Right renal pelvis (tissue), 4 donors: ENCODE measurements at places on chromosomes 4 and X. TPM values are rescaled to one million over a fixed set of nuclear protein-coding genes. Genes with fewer than 3 reads are reported as not detected.
A peak's percentile ranks its signal among the peaks of the same experiment; 100 is the strongest.

DNA sequence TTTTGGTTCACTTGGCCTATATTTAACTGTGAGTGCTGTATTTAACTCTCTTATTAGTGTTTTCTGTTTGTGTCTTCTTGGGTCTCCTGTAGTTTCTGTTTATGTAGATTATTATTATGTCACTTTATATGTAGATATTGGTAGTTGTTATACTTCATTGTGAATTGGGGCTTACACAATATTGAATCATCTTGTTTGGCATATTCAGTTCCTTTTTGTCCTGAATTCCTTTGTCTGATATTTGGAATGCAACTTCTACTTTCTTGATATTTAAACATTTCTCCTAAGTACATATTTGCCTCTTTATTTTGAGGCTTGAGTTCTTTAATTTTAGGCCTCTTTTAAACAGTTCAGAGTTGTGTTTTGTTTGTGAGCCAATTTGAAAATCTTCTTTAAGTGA lies 544.8 kb upstream of the ADGRL3 start:
- DNase-seq: no peak

- DNase-seq: no peak
Measured at GRCh38 chr4:71216316-71216959, 122.4 kb upstream of the SLC4A4 start.

- no peak for DNase-seq
Measured at GRCh38 chrX:45758319-45758718, 557.6 kb upstream of the DIPK2B start.

GRCh38 chr4:74159143-74159709 lies 1.3 kb downstream of the MTHFD2L start:
- DNase-seq: no peak

DNA sequence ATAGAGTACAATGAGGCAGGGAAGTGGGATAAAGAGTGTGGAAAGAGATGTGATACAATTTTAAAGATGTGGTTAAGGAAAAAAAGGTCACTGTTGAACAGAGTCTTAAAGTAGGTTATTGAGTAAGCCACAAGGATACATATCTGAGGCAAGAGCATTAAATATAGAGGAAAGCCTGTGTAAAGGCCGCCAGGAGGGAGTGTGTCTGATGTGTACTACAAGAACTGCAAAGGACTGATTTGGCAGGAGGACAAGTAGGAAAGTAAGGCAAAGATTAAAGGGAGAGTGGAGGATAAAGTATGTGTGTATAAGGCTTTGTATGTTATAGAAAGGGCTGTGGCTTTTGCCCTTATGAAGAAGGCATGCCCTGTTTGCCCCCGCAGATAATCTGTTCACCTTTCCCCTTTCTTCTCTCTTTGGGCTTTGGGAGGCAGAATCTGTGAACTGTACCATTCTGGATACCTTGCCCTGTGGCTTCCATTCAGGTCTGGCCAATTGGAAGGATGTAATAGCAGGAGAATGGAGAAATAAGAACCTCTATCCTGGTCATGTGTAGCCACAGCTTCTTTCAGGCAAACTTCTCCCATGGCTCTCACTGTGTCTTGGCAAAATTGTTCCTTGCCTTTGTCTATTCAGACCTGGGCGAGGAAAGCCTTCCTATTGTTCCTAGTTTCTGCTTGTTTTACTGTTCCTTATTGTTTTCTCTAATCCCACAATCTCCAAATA lies 68.9 kb upstream of the FAM47B start:
- no peak for DNase-seq

- no peak for DNase-seq
Measured at GRCh38 chr4:76435528-76436319, 695 bp downstream of the SHROOM3 start.

DNA sequence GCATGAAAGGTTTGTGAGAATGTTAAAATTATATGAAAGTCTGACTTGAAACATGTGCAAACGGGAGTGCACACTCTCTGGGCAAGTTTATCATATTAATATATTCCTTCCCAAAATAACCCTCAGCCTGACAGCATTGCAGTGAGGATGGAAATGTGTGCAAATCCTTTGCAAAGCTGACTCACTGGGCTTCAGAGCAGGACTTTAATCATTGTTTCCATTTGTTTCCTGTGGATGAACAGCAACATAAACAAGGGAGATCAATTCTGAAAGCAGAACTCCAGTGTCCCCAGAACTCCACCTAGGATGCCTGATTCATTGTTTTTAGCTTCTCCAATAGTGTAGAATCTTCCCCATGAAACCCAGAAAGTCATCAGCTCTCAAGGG lies 32.9 kb downstream of the SLC2A9 start:
- no peak for DNase-seq

DNA sequence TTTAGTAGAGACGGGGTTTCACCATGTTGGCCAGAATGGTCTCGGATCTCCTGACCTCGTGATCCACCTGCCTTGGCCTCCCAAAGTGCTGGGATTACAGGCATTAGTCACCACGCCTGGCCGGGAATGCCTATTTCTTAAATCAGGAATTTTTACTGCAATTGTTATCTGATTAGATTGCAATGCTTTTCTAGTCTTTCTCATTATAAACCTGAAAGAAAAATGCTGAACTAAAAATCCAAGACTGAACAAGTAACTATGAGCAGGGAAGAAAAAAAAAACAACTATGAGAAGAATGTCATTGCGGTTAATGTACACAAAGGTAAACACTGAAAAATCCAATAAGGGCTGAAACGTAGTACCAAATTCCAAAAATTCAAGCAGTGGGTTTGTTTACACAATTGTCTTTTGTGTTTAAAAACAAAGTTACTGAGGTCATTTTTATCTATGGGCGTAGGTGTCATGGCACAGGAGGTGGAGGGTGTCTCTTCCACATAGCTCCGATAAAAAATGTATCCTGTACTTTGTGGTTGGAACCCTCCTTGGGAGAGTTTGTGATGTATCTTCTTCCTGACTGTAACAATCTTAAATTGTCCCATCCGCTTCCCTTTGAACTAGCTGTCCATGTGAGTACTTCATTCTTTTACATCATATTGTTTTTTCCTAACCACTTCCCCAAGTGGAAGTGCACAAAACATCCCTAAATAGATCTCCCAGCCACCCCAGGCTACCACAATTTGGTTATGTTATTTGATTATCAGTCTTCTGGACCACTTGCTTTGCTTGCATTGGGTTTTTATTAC lies 11.1 kb upstream of the TMEM156 start:
- DNase-seq: no peak

DNA sequence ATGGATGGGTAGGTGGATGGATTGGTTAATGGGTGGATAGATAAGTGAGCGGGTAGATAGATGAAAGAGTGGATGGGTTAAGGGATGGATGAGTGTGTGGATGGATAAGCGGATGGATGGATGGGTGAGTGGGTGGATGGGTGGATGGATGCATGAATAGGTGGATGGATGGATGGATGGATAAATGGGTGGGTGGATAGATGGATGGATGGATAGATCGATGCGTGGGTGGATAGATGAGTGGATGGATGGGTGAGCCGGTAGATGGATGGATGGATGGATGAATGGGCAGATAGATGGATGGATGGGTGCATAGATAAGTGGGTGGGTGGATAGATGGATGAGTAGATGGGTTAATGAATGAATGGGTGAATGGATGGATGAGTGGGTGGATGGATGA lies 90.9 kb downstream of the CPZ start:
- DNase-seq: no peak

GRCh38 chrX:20374450-20374849 lies 107.7 kb upstream of the RPS6KA3 start:
- no peak for DNase-seq

GRCh38 chr4:8344377-8344776 lies 74.8 kb downstream of the HTRA3 start:
- DNase-seq: no peak

- no peak for DNase-seq
Measured at GRCh38 chr4:145904413-145905177, 34.0 kb downstream of the ZNF827 start.

GRCh38 chr4:108533245-108533844 lies 87.0 kb upstream of the RPL34 start:
- peak; percentile 8 for DNase-seq

GRCh38 chr4:121964958-121965357 lies 13.1 kb upstream of the TRPC3 start:
- no peak for DNase-seq

GRCh38 chr4:85406185-85406584 lies 68.8 kb upstream of the ARHGAP24 start:
- DNase-seq: no peak

GRCh38 chrX:154815274-154815818 lies 10.1 kb upstream of the MPP1 start:
- DNase-seq: no peak

DNA sequence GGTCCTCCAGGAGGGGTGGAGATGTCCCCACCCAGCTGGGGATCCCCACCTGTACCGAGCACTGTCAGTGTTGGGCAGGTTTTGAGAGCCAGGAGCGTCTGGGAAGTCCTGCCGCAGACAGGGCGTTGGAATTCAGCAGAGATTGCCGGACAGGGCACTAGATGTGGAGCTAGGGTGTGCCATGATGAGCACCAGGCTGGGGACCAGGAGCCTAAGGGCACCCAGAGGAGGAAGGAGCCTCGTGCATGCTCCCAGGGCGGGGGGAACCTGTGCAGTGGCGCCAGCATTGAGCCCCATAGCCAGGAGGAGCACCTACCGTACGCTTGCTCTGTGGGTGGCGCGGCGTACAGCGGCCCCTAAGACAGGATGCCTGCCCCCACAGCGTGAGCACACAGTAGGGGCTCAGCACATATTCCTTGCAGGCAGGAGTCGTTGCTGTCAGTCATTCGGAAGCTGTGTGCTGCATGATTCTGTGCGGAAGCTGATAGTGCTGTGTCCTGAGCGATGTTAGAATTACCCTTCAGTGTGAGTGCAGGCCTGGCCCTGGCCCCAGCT lies 18.8 kb upstream of the TADA2B start:
- DNase-seq: no peak

DNA sequence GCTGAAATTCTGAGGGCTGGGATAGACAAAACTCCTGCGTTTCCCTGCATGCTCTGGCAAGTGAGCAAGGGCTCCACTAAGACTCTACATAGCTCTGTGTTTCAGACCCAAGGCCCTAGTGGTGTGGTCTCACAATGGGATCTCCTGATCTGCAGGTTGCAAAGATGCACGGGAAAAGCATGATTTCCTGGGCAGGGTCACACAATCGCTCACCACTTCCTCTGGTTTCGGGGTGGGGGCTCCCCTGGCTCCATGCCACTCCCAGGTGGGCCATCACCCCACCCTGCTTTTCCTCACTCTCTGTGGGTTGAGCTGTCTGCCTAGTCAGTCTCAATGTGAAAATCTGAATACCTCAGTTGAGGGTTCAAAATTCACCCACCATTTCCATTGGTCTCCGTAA lies 111.5 kb downstream of the KLF8 start:
- no peak for DNase-seq

DNA sequence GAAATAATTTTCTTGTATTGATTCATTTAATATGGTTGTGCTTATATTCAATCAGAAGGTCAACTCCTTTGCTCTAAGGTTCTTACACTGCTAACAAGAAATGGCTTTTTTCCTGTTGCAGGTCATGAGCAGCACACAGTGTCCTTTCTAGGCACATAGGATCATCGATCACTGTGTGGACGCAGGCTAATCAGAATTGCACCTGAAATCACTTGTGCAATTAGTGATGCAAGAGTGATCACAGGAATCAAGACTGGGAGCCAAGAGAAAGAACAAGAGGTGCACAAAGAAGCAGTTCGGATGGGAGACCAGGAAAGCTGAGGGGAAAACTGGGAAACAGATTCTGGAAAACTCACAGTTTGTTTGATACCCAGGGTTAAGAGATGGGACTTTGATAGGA lies 21.1 kb downstream of the TDO2 start:
- no peak for DNase-seq

DNA sequence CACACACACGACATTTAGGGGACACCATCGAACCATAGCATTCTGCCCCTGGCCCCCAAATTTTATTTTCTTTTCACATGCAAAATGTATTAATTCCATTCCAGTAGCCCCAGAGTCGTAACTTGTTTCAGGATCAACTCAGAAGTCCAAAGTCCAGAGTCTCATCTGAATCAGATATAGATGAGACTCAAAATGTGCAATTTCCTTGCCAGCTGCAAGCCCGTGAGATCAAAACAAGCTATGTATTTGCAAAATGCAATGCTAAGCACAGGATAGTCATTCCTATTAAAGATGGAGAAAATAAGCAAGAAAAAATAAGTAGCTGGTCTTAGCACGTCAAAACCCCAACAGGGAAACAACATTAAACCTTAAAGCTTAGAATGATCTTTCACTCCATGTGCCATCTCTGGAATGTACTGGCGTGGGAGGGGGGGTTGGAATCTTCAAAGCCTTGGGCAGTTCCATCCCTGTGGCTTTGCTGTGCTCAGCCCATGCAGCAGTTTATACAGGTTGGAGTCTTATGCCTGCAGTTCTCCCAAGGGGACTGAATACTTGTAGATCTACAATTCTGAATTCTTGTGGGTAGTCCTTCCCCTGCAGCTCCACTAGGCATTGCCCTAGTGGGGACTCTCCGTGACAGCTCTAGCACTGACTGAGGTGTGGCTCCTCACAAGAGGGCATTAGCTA lies 47.7 kb upstream of the SYTL5 start:
- peak; percentile 5 for DNase-seq

DNA sequence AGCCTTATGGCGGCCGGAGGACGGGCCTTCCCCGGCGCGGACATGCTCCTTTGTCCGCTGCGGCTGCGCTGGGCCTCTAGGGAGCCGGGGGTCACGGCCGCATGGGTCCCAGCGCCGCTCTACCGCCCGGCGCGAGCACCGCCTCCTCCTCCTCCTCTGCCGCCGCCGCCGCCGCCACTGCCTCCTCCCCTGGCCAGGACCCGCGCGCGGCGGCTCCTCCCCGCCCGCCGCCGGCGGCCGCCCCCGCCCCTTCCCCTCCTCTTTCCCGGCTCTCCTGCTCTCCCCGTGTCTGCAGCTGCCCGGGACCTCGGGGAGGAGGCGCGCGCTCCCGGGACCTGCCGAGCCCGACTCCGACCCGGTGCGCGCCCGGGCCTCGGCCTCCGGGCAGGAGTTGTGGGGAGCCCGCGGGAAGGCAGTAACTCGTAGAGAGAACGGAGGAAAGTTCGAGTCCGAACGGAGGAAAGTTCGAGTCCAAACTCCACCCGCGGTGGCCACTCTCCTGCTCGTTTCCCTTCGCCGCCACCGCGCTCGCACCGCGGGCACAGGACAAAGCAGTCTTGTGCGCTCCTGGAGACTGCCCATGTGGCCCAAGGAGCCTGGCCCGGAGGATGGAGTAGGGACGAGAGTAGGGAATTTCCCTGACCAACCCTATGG lies at the start of gene ADGRA3:
TSS of gene ADGRA3 (minus strand) at position 179 of the 654 bp plus-strand sequence. CDS start 282 bp downstream, outside the sequence.
- DNase-seq: peak; percentile 52

DNA sequence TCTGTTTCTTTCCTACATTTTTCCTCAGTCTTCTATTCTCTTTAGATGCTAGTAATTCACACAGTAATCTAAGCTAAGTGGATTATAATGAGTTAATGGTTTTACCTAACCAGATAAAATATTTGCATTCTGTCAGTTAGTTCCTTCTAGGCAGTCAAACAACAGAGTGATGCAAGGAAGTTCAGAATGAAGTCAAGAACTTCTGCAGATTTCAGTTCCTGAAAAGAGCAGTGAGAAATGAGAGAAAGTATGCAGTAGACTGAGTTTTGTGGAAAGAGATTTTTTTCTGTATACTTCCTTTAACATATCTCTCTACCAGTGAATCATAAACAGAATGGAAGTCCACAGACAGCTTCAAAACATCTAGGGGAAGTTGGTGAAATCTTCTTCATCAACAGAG lies 774.0 kb upstream of the POU3F4 start:
- no peak for DNase-seq

Gene RBMXL3
- not detected for polyA plus RNA-seq

Gene MEPE
- not detected for polyA plus RNA-seq

Gene TMEM271
- polyA plus RNA-seq: not detected

Gene XPNPEP2
- polyA plus RNA-seq: 61.7 TPM

Gene DCTD
- 125 TPM for polyA plus RNA-seq

Gene CT83
- not detected for polyA plus RNA-seq
